Adrenal gland (tissue), 19 donors: ENCODE measurements at places on chromosomes 12 and 14. TPM values are rescaled to one million over a fixed set of nuclear protein-coding genes. Genes with fewer than 3 reads are reported as not detected.

DNA sequence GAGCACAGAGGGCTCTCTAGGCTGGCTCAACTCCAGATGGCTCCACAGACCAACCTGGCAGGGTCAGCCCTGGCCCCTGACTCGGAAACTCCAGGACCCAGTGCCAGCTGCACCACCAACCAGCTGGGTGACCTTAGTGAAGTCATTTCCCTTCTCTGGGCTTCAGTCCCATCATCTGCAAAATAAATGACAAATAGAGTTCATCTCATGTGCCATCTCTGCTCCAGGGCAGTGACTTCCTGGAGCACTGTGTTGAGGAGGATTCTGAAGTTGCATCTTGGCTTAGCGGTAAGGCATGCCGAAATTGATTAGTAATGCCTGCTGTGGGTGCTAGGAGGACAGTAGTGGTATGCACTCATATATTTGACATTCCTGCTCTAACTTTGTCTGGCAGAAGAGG lies 31.5 kb downstream of the DTX1 start:
- H3K36me3 ChIP-seq: no peaks in the 10 kb centered on the region
- H3K27ac ChIP-seq: no peak overlapping the region
- H3K4me1 ChIP-seq: no peaks in the 10 kb centered on the region
- DNase-seq: no peak

- H3K4me1 ChIP-seq: no peaks in the 10 kb centered on the region
- H3K36me3 ChIP-seq: no peaks in the 10 kb centered on the region
- no peak for DNase-seq
- no peak overlapping the region for H3K4me3 ChIP-seq
- no peak overlapping the region for H3K27ac ChIP-seq
- H3K27me3 ChIP-seq: no peaks in the 10 kb centered on the region
Observed at GRCh38 chr14:53525608-53526007, 372.5 kb upstream of the DDHD1 start.

DNA sequence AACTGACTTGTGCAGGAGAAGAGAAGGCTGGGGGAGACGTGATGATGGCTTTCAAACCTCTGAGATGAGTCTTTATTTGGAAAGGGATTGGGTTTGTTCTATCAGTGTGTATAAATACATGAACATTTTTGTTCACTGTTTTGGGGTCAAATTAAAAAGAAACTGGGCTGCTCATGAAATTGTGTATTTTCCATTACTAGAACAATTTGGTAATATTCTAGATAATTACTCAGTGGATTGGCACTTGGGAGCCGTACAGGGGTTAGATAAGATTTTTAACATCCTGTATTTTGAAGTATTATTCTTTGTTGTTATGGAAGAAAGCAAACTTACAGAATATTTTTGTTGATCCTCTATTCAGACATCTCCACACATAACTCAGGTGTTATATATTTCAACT lies 340.6 kb downstream of the PRKD1 start:
- no peaks in the 10 kb centered on the region for H3K36me3 ChIP-seq
- DNase-seq: no peak
- peaks cover 33% of the 10 kb centered on the region for H3K4me1 ChIP-seq
- no peaks in the 10 kb centered on the region for H3K27me3 ChIP-seq
- no peak overlapping the region for H3K4me3 ChIP-seq
- no peak overlapping the region for H3K27ac ChIP-seq

Gene RNASE2
- total RNA-seq: 6.5 TPM

Gene PTPRB
- total RNA-seq: 35.0 TPM

Gene TIMELESS
- total RNA-seq: 6.7 TPM

GRCh38 chr14:29220072-29220471 lies 453.5 kb downstream of the FOXG1 start:
- no peak overlapping the region for H3K27ac ChIP-seq
- no peaks in the 10 kb centered on the region for H3K27me3 ChIP-seq
- peaks cover 20% of the 10 kb centered on the region for H3K4me1 ChIP-seq
- no peak overlapping the region for H3K4me3 ChIP-seq
- H3K36me3 ChIP-seq: no peaks in the 10 kb centered on the region

- no peaks in the 10 kb centered on the region for H3K36me3 ChIP-seq
- H3K4me1 ChIP-seq: no peaks in the 10 kb centered on the region
- no peak for DNase-seq
- no peak overlapping the region for H3K27ac ChIP-seq
- no peaks in the 10 kb centered on the region for H3K27me3 ChIP-seq
- no peak overlapping the region for H3K4me3 ChIP-seq
Observed at GRCh38 chr14:43729143-43729542, 777.9 kb downstream of the FSCB start.

Gene KRT80
- 7.6 TPM for total RNA-seq

DNA sequence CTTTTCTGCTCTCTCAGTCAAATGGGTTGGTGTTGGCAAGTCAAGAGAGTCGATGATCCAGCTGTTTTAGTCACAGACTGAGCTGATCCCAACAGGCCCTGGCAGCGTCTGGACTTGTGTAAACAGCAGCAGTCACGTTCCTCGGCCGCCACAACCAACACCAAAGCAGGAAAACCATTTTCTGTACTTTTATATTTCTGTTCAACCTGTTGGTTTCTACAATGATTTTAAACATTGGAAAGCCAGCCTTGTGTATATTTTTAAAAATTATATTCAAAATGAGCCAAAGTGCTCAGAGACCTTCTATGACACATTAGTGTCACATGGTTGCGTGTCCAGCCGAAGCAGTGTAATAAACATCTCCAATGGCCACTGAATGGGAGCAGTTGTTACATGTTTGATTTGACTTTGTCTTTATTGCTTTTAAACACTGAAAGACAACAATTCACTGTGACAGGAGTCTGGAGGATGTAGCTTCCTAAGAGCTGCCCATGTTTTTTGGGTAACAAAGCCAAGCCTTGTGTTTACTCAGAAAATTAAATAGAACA lies 5.9 kb upstream of the SIVA1 start:
- H3K27me3 ChIP-seq: no peaks in the 10 kb centered on the region
- no peaks in the 10 kb centered on the region for H3K36me3 ChIP-seq
- no peak for DNase-seq
- H3K4me3 ChIP-seq: no peak overlapping the region
- no peaks in the 10 kb centered on the region for H3K4me1 ChIP-seq
- H3K27ac ChIP-seq: peak overlapping the region; percentile 55

DNA sequence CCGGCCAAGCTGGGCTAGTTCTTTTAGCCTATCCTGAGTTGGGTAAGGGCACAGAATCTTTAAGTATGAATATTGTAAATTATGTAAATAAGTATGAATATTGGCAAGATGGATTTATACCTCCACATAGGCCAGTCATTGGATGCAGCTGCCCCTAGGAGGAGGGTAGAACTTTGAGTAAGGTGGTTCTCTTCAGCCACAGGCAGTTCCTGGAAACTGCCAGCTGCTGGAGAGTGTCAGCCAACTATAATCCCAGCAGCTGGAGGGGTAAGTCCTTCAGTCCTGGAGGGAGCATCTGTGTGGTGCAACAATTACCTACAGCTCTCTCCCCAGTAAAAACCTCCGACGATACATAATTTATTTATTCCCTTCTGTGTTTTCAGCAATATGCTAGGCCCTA lies 65.8 kb upstream of the TMPO start:
- no peaks in the 10 kb centered on the region for H3K27me3 ChIP-seq
- DNase-seq: no peak
- no peaks in the 10 kb centered on the region for H3K36me3 ChIP-seq
- H3K4me1 ChIP-seq: no peaks in the 10 kb centered on the region
- no peak overlapping the region for H3K4me3 ChIP-seq

DNA sequence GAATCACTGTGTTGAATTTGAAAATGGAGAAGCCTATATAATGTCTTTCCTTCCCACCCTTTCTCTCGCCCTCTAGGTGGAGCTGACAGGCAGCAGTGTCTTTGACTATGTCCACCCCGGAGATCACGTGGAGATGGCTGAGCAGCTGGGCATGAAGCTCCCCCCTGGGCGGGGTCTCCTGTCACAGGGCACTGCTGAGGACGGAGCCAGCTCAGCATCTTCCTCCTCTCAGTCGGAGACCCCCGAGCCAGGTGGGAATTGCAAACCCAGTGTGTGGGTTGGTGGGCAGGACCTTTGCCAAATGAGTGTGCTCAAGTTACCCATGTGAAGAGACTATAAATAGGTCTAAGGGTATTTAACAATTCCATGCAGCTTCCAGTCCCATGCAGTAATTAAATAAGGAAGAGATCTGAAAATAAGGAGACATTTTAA lies 274.7 kb downstream of the EGLN3 start:
- H3K27me3 ChIP-seq: no peaks in the 10 kb centered on the region
- peak; percentile 22 for DNase-seq
- H3K4me3 ChIP-seq: no peak overlapping the region
- H3K36me3 ChIP-seq: no peaks in the 10 kb centered on the region
- H3K27ac ChIP-seq: no peak overlapping the region

Gene CD163L1
- total RNA-seq: 3.0 TPM

GRCh38 chr12:45522227-45522626 lies 207.3 kb upstream of the ARID2 start:
- H3K4me3 ChIP-seq: no peak overlapping the region
- H3K36me3 ChIP-seq: no peaks in the 10 kb centered on the region
- DNase-seq: no peak
- no peaks in the 10 kb centered on the region for H3K4me1 ChIP-seq

- peaks cover 6% of the 10 kb centered on the region for H3K4me1 ChIP-seq
- no peak overlapping the region for H3K4me3 ChIP-seq
- DNase-seq: no peak
Observed at GRCh38 chr12:47868552-47869031, 36.2 kb downstream of the VDR start.

Gene HOXC6
- total RNA-seq: 1.7 TPM

GRCh38 chr14:33040372-33041140 lies 101.9 kb downstream of the NPAS3 start:
- DNase-seq: no peak
- no peaks in the 10 kb centered on the region for H3K36me3 ChIP-seq
- no peak overlapping the region for H3K27ac ChIP-seq
- H3K4me3 ChIP-seq: no peak overlapping the region

DNA sequence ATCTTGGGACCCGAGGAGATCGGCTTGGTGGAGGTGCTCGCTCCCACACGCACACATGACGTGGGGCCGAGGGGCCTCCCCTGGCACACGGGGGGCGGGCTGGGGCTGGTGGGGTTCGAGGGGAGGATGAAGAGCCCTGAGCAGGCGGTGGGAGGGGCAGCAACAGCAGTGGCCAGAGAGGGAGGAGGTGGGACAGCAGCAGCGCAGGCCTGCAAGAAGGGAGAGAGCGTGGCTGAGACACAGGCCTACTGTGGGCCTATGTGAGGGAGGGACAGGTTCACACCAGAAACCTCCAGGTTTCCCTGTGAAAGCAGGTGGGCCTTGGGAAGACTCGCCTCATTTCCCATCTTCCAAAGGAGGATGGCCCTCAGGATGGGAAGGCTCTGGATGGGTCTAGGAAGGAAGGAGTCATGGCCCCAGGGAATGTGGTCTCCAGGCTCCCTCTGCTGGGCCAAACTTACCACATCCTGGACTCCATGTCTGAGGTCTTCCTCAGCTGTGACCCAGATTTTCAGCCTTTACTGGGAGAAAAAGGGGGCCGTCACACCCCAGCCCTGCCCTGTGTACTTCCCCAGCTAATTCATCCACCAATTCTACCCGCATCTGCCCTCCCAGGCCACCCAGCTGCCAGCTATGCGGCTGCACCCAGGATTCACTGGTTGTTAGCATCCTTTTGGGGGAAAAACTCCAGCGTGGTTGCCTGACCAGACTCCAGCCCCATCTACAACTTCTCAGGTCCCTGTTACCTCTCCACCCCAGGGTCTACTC lies 2.8 kb downstream of the PIANP start:
- no peak overlapping the region for H3K27ac ChIP-seq
- H3K4me1 ChIP-seq: peaks cover 5% of the 10 kb centered on the region

DNA sequence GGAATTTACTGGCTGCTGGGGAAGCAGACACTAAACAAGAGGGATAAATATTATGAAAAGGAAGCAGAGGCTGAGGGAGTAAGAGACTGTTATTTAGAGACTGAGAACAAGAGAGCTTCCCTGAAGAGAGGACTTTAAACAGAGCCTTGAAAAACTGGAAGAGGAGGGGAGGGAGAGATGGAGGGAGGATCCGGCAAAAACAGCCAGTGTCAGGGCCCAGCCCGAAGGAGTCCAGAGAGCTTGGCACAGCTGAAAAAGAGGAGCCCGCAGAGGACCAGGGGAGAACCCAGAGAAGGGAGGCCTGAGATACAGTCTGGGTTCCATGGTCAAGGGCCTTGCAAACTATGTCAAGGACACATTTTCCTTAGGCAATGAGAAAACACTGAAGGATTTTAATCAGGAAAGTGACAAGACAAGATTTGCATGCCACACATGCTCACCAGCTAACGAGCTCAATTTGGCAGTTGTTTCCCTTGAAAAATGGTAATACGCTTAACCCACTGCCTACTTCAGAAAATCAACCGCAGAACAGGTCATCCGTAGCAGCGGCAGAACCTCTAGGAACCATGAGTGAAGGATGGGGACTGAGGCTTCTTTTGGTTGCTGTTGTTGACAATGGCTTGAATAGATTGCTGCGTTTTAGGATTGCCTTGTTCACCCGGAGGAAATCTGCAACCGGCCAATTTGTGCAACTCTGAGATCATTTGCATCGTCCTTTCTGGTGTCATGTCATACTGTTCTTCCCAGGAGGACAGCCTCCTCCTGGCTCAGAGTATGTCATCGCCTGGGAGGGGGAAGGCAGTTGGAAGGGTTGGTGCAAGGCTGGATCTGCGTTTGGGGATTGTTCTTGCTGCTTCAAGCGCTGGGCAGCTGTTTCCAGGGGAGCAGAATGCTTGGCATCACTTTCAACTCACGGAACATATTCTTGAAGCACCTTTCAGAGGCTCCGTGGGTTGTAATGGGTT lies 108.2 kb downstream of the PRMT8 start:
- no peaks in the 10 kb centered on the region for H3K36me3 ChIP-seq
- H3K27me3 ChIP-seq: no peaks in the 10 kb centered on the region
- H3K4me3 ChIP-seq: no peak overlapping the region
- no peak overlapping the region for H3K27ac ChIP-seq
- DNase-seq: no peak
- no peaks in the 10 kb centered on the region for H3K4me1 ChIP-seq

Gene PZP
- 0.23 TPM for total RNA-seq

- no peak for DNase-seq
- no peaks in the 10 kb centered on the region for H3K4me1 ChIP-seq
- H3K27me3 ChIP-seq: peaks cover 3% of the 10 kb centered on the region
Observed at GRCh38 chr14:98217530-98217929, 1054.5 kb downstream of the BCL11B start.

DNA sequence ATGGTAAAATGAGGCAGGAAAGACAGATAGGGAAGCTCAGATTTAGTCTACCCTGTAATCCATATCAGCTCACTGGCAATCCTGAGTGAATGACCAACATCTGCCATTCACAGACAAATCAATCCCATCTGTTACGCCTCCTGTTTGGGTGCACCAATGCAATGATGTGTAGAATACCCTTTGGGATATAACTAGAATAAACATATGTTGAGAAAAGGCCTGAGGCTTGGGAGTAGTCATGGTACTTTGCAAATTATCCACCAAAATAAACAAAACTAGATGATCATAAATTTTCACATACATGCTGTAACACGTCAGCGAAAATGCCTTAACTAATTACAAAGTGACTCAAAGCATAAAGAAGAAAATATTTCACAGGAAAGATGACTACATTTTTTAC lies 78.8 kb downstream of the KCNC2 start:
- no peaks in the 10 kb centered on the region for H3K27me3 ChIP-seq
- H3K4me3 ChIP-seq: no peak overlapping the region

Gene DPY19L2
- total RNA-seq: 20.6 TPM

Gene NEUROD4
- 0.22 TPM for total RNA-seq

Gene JPH4
- 3.4 TPM for total RNA-seq
